ENCODE measurements at places on chromosomes 3 and 15.

DNA sequence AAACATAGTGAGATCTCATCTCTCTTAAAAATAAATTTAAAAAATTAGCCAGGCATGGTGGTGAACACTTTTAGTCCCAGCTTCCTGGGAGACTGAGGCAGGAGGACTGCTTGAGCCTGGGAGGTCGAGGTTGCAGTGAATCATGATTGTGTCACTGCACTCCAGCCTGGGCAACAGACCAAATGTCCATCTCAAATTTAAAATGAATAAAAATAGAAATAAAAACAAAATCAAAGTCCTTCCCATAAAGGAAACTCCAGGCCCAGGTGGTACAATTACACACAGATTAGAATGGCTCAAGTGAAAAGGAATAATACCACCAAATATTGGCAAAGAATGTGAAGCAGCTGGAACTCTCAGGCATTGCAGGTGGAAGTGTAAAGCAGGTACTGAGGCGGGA lies 19.3 kb upstream of the ATP10A start:
- no peak for DNase-seq

DNA sequence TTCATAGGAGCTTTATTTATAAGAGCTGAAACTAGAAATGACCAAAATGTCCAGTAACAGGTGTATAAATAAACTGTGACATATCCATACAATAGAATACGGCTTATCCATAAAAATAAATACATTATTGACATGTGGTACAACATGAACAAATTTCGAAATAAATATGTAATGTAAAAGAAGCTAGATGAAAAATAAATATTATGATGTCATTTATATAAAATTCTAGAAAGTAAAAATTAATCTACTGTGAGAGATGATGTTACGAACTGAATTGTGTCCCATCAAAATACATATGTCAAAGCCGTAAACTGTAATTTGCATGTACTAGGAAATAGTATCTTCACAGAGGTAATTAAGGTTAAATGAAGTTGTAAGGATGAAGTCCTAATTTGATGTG lies 1104.9 kb downstream of the NSUN3 start:
- no peak for DNase-seq

- no peak for DNase-seq
Measured at GRCh38 chr15:38557921-38558320, 6.7 kb downstream of the RASGRP1 start.

DNA sequence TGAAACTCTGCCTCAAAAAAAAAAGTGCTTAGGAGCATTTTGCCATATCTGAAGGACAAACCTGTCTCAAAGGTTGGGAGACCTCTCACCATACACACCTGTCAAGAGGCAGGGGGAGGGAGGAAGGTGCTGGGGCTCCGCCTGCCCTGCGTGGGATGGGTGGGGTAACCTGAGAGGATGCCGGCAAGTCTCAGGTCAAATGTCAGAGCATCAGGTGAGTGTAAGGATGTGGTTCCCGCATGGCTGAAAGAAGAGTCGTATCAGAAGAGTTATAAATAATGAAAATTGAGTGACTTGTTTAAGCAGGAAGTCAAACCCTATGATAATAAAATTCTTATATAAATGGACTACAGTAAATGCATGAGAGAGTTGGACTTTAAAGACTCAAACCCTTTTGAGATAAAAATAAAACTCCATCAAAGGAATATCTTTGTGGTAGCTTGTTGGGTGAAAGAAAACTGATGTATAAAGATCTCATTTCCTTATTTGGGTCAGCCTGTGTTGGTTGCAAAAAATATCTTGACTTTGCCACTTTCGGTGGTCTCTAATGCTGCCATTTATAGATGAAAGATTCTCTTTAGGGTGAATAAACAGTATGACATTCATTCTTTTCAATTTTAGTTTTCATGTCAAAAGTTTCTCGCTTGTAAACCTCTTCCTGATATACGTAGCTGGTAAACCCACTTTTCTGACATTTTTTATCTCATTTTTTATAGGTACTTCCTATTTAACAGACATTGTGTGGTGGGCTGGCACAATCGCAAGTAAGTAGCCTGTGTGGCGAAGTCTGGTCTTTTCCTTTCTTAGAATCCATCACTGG lies 23.8 kb downstream of the NIPA1 start:
- DNase-seq = no peak

DNA sequence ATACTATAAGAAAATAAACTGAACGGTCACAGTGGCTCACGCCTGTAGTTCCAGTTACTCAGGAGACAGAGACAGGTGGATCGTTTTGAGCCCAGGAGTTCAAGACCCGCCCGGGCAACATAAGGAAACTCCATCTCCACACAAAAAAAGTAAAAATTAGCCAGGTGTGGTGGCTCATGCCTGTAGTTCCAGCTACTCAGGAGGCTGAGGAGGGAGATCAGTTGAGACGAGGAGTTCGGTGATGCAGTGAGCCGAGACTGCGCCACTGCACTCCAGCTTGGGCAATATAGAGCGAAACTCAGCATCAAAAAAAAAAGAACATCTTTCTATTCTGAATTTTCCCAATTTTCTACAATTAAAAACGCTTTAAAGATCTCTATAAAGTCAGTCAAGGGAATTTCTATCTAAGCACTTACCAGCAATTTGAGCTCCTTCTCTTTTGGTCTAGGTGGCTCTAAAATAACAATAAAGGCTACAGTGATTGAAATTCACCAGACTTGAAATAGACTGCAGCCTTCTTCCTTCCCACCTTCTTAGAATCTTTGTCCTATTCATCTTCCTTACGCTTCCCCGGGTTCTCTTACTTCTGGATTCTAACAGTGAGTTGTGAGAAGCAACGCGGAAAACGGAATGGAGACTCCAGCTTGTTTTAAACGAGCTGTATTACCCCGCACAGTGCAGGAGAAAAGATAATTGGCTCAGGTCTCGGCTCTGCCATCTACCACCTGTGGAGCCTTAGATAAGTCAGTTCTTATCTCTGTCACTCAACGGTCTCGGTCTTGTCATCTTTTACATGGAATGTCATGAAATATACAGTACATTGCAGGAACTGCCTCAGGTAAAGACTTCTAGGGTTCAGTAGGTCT lies 812 bp upstream of the SEC62 start:
- DNase-seq = peak; percentile 1

DNA sequence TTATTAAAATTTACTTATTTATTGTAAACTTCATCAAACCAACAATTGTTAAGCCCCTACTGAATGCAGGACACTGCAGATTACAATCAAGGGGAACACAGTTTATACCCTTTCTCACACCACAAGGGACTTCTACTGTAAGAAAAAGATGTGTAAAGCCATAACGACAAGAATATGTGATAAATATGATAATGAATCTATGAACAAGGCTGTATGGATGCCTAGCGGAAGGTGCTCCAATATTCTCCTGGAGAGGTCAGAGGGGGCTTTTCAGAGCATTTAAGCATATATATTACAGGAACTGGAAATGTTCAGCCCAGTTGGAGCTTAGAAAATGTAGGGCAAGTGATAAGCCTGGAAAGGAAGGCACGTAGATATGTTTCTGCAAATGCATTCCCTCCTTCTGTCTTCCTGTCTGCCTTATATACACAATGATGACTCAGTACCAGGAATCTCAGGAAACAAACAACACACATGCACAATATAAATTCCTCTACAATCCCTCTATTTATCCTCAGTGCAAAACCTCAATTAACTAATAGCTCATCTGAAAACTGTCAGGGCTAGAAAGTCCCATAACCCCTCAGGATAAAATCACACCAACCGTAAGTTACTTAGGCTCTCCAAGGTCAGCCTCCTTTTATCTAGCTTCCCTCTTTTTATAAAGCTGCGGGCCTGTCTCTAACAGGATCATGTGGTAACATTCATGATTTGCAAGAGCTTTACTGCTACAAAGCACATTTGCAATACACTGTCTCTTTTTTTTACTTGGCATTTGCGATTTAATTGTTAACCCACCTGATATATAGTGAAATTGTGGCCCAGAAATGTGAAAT lies 393.1 kb downstream of the LPP start:
- no peak for DNase-seq

DNA sequence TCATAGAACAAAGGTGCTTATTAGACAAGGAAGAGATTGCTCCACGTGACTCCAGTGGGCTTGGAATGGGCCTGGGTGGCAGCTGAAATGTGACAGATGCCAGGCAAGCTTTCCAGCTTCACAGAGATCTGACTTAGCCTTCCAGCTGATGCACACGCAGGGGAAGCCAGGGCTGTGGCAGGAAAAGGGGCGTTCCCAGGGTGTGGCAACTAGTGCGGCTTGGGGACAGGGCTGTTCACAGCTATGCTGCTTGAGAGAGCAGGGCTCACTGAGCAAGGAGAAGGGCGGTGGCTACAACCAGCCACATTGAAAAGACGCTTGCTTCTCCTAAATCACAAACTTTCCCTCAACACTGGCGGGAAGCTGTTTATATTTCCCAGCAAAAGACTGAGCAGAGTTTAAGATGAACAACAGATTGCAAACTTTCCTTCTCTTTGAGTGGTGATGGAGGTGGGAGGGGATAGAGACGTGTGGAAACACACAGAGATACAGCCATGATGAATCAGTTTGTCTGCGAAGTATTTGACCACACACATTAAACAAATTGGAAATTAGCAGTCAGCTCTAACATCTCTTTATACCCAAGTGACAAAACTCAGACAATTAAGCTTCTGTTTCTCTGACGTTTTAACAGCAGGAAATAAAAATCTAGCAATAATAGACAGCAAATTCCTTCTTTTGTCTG lies 127.5 kb downstream of the BDH1 start:
- DNase-seq = no peak

DNA sequence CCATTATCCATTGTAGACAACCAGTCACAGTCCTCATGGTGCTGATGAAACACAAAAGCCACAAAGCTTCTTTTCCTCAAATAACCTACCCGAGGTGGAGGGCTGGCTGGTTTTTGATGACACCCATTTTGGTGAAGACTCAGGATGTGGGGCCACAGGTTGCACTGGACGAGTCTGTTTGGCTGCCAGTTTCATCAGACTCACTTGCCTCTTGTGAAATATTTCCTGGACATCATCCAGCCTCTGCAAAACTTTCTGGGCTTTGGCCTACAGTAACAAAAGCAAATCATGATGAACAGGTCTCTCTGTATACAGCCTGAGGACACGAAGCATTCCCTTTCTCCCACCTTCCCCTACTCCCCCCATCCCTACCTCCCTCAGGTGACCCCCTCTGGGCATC lies 42.2 kb downstream of the B3GNT5 start:
- no peak for DNase-seq

- DNase-seq = no peak
Measured at GRCh38 chr3:150399060-150399459, 9.0 kb upstream of the TSC22D2 start.

- no peak for DNase-seq
Measured at GRCh38 chr3:43587303-43587702, 34.5 kb downstream of the ANO10 start.

GRCh38 chr3:185724251-185724650 lies 100.6 kb downstream of the IGF2BP2 start:
- DNase-seq = no peak

DNA sequence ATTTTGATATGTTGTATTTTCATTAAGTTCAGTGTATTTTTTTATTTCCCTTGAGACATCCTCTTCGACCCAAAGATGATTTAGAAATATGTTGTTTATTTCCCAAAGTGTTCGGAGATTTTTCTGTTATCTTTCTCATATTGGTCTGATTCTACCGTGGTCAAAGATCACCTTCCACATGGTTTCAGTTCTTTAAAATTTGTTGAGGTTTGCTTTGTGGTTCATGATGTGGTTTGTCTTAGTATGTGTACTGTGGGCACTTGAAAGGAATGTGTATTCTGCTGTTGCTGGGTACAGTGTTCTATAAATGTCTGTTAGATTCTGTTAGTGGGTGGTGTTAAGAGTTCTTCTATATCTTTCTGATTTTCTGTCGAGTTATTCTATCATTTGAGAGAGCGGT lies 103.4 kb upstream of the FHIT start:
- no peak for DNase-seq

DNA sequence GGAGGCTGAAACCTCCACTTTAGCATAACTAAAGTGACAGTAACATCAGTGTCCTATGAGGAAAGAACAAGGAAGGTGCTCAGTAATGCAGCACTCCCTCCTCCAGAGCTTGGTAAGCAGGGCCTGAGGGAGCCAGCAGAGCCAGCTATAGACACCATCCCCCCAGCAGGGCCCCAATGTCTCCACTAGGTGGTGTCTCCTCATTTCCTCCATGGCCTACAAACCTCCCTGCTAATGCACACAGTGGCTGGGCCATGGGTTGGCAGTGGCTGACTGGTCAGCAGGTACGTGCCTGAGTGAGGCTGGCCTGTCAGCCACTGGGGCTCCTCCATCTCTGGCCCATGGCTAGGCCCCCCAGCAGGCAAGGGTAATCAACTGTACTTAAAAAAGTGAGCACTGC lies 13.6 kb downstream of the MRPS25 start:
- peak; percentile 51 for DNase-seq

DNA sequence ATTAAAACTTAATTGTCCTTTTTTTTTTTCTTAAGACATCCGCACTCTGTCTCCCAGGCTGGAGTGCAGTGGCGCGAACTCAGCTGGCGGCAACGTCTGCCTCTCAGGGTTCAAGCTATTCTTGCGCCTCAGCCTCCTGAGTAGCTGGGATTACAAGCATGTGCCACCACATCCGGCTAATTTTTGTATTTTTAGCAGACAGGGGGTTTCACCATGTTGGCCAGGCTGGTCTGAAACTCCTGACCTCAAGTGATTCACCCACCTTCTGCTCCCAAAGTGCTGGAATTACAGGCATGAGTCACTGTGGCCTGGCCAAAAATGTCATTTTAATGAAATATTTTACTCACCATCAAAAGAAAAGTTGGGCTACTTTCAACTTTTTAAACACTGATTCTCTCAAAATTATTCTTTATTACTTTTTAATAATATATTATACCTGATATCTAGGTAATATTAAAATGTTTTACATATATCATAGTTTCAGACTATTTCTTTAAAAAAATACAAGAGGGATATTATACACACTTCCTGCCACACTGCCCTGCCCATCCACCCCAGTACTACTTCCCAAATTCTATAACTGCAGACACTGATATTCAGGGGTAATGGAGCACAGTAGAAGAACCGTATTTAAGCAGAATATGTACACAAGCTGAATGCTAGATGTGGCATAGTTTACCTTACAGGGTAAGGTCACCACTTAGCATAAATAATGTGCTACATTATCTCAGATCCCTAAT lies 723.9 kb upstream of the ZNF385D start:
- DNase-seq = no peak

- DNase-seq = no peak
Measured at GRCh38 chr3:102060814-102061213, 211.5 kb downstream of the NFKBIZ start.

All from NT2/D1 (cell line).